ELF-1 (cell line): ENCODE measurements at places on chromosomes 4 and X.

- DNase-seq, result peak; percentile 66
These were observed 29.6 kb downstream of the PDGFC start for GRCh38 chr4:156941940-156942548.

DNA sequence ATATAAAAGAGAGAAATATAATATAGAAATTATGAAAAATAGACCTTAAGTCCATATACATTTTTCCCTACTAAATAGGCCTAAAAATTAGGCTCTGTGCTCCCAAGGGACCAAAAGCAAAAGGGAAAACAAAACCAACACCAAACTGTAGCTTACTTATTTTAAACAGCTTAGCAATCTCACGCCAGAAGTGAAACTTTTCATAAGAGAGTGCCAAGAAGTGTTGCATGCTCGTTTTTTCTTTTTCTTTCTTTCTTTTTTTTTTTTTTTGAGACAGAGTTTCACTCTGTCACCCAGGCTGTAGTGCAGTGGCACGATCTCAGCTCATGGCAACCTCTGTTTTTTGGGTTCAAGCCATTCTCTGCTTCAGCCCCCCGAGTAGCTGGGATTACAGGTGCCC, 250.4 kb downstream of the TMA16 start:
- no peak for DNase-seq

- no peak for DNase-seq
These were observed 96.0 kb upstream of the ATOH1 start for GRCh38 chr4:93732509-93732908.

GRCh38 chrX:12488771-12489170, 302.4 kb upstream of the PRPS2 start:
- DNase-seq, result no peak

DNA sequence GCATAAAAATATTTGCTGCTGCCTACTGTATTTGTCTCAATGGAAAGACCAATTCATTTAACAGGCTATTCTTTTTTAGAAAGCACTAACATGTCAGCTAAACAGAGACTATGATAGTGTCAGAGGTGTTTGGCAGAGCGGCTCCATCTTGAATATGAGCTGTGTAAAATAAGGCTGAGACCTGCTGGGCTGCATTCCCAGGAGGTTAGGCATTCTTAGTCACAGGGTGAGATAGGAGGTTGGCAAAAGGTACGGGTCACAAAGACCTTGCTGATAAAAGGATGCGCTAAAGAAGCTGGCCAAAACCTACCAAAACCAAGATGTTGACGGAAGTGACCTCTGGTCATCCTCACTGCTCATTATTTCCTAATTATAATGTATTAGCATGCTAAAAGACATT, 41.8 kb downstream of the NPY5R start:
- DNase-seq, result no peak

DNA sequence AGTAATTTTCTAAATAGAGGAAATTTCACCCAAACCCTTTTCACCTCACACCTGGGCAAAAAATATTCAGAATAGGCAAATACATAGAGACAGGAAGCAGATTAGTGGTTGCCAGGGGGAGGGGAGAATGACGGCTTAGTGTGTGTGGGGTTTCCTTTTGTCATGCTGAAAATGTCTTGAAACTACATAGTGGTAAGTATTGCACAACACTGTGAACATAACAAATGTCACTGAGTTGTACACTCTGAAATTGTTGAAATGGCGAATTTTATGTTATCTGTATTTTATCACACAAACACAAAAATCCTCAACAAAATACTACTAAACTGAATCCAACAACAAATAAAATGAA, 60.7 kb upstream of the PLAC1 start:
- DNase-seq, result no peak

- no peak for DNase-seq
These were observed 7.8 kb upstream of the CTAG2 start for GRCh38 chrX:154661170-154661569.

DNA sequence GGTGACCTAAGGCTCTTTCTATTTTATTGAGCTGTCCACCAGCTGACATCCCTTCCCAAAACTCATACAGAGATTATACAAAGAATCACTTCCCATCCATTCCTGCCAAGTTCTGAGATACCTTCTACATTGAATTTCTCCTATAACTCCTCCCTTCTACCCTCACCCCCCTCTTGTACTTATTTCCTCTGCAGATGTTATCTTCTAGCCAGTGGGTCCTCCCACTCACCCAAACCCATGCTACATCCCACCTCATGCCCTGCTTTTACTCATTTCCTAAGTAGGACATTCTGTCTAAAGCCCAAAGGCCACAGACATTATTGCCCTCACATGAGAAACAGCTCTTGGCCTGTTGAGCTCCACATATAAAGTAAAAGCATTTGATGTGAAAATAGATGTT, 28.6 kb downstream of the BMX start:
- DNase-seq, result no peak

GRCh38 chrX:32687379-32687778, 524.0 kb downstream of the DMD start:
- no peak for DNase-seq

- no peak for DNase-seq
These were observed 13.1 kb downstream of the HSD17B13 start for GRCh38 chr4:87309625-87310024.

DNA sequence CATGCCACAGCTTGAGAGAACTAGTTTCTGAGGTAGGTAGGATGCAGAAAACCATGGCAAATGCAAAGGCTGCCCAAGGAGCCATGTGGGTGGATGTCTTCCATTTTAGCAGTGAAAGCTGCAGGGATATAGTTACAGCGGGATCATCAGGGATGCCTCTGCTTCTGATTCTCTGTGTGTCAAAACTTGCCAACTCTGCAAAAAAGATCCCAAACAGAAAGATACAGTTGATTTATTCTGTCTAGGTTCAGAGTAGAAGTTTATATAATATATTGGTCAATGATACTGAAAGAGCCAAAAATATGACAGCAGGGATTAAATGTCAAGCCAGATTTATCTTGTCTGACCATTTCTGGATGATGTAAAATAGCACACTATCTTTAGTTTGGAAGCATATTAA, 42.4 kb upstream of the SFRP2 start:
- DNase-seq, result no peak

DNA sequence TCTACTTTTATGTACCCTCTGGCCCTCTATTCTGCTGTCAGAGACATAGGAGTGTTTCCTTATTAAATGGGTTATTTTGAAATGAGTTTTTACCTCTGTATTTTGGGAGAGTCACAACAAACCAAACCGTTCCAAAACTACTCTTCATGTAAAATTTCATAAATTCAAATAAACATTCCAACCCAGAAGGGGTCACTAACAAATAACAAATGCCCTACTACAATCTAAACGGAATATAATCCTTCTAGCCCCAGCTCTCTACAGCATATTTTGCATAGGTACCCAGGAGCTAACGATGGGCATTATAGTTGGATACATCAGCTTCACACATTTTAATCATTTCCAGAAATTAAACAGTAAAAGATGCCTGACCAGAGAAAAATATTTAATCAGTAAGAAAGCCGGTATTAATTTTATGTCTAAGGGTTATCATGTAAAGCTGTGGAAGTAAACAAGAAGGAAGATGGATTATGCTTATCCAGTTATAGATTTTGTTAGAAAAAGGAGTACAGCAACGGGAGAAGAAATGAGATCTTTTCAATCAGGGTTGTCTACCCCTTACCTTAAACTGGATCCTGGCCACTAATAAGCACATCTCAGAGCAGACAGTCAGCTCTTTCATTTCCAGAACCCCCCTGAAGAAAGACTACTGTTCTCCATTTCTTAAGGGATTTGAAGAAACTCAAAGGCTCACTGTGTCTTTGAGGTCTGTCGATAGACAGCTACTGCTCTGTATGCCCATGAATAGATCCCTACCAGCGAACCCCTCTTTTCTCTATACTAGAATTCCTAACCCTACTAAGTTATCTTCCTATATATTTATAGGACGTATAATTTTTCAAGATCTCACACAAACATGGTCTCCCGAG, 1.2 kb downstream of the UGDH start:
- no peak for DNase-seq
